ENCODE measurements at places on chromosomes 2 and 18.

DNA sequence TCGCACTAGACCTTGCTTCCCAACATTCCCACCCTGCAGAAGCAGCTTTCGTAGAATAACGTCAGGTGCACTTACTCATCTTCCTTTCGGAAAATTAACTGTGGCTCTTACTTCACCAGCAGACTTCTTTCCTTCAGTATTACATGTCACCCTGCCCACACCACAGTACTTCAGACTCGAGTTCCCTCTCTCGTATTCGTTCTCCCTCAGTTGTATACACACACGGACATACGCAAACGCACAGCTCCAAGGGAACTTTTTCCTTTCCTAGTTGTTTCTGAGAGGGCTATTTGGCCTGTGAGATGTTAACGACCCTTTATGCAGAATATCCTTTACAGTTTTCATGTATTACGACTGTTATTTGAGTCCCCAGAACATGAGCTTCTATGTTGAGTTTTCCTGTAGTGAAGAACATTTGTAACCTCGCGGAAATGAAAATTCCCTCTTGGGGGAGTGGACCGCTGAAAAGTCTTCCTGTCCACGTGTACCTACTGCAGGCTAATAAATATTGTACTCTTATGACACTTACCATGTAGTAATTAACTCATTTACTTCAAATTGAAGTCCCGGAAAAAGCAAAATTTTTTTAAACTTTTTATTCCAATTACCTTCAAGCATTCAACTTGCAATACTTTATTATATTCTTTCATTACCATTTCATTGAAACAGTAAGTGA, 908 bp downstream of the ERLEC1 start:
- DNase-seq, result no peak

GRCh38 chr2:196171946-196172345, 568 bp upstream of the STK17B start:
- DNase-seq, result no peak

DNA sequence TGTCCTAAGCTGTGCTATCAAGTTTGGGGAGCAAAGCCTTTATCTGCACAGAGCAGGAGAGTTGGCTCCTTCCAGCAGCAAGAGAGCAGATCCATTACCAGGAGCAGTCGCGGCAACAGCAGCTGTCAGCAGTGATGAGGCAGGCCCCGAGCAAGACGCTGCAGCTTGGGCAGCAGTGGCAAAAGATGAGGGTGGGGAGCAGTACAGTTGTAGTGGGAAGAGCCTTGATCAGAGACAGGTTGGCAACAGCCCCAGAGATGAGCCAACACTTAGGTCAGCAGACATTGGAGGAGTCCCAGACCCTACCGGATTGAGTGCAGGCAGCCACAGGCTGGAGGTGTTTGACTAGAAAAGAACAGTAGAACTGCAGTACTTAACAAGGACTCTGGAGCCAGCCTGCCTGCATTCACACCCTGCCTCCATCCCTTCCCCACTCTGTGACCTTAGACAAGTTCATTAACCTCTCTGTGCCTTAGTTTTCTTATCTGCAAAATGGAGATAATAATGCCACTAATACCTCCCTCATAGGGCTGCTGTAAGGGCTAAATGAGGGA, 117.1 kb upstream of the SERTAD2 start:
- no peak for DNase-seq

GRCh38 chr18:27861539-27861938, 315.4 kb downstream of the CDH2 start:
- DNase-seq, result no peak

- DNase-seq, result no peak
These were observed 1050.7 kb upstream of the NRXN1 start for GRCh38 chr2:52082646-52083045.

DNA sequence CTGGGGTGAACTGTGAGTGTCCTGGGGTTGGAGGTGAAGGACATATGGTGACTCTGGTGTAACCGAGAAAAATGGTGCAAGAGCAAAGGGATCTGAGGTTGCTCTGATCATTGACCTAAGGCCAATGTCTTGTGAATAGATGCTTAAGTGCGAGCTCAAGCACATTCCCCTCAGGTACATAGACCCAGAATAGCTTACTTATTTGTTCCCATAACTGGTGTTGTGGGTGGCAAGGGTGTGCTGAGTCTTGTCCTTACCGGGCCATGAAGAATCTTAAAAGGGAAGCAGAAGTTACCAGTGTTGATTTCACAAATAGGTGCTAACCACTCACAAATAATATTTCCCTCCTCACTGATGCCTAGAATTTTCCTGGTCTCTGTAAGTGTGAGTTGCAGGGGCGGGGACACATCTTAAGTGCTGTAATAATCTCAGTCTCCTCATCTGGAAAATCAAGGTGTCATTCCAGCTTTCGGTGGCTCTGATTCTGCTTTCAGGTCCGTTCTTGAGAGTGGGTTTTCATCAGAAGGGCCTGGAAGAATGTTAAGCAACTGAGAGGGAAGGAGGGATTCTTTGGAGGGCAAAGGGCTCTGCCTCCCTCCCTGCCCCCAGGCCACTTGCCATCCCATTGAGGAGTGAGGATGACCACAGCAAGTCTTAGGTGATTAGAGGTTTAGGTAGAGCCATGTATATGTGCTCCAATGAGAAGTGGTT, 54.9 kb downstream of the LIPG start:
- DNase-seq, result no peak

DNA sequence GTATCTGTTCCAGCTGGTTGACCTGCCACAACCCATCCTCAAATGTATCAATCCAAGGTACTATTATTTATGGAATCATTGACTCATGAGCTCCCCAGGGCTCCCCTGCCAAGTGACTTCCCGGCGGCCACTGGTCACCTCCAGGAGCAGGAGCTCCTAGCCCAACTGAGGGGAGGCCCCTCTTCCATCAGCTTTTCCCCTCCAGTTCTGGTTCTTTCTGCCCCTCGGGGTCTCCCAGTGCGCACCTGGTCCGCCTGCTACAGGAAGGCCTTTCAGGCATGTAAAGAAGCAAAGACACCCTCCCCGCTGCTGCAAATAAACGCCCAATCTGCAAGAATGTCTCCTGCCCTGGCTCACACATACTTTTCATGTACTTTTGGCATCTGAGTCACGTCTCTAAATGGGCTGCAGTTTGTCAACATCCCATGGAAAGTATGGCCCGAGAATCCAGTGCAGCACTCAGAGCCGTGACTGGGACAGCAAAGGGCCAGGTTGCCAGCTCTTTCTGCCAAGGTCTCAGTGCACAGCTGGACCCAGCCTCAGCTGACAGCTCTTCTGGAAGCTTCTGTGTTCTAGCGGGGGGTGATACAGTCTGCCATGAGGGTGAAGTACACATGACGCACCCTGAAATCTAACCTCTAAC, 41.4 kb downstream of the KLHL29 start:
- no peak for DNase-seq

GRCh38 chr18:39496986-39497385, 1931.4 kb upstream of the CELF4 start:
- DNase-seq, result no peak

- no peak for DNase-seq
These were observed 22.2 kb downstream of the TNS1 start for GRCh38 chr2:217980591-217980990.

DNA sequence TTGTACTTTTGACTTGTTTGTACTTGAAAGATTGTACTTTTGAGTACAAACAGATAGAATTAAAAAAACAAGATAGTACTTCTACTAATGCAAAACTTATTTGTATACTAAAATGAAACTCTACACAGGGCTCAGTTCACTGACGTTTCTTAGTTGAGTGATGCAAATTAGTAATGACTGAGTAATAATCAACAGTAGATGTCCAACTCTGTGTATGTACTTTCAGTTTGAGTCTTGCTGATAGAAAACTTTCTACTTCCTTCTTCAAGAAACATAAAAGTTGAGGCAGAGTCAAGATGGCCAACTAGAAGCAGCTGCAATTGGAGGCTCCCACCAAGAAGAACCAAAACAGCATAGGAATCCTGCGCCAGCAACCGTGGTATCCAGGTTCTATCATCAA, 585.0 kb downstream of the NR4A2 start:
- DNase-seq, result no peak

GRCh38 chr2:202327858-202328257, 48.3 kb upstream of the BMPR2 start:
- no peak for DNase-seq

GRCh38 chr2:101883860-101884259, 107.9 kb upstream of the IL1R2 start:
- DNase-seq, result no peak

GRCh38 chr2:204333861-204334260, 211.4 kb upstream of the PARD3B start:
- DNase-seq, result no peak

DNA sequence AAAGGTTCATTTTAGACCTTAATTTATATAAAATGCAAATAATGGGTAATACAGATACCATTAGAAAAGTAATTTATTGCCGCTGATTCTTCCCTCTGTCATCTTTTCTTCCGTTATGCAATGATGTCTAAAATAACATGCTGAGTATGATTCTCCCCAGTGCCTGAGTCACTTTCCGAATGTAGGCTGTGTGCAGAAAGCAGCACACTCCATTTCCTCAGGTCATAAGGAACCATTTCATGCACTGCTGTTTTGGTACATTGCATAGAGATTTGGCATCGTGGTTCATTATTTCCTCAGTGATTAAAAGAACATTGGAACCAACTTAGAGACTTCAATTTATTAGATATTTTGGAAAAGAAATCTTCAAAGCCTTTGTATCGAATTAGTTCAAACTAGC, 173.5 kb downstream of the CDH2 start:
- DNase-seq, result no peak

- no peak for DNase-seq
These were observed 81.4 kb downstream of the TGOLN2 start for GRCh38 chr2:85246348-85246747.

- no peak for DNase-seq
These were observed 348.9 kb upstream of the SLC39A10 start for GRCh38 chr2:195308163-195308562.

GRCh38 chr2:169525434-169525833, 15.9 kb downstream of the KLHL41 start:
- DNase-seq, result no peak

GRCh38 chr2:133705287-133705686, 137.0 kb upstream of the NCKAP5 start:
- DNase-seq, result no peak

DNA sequence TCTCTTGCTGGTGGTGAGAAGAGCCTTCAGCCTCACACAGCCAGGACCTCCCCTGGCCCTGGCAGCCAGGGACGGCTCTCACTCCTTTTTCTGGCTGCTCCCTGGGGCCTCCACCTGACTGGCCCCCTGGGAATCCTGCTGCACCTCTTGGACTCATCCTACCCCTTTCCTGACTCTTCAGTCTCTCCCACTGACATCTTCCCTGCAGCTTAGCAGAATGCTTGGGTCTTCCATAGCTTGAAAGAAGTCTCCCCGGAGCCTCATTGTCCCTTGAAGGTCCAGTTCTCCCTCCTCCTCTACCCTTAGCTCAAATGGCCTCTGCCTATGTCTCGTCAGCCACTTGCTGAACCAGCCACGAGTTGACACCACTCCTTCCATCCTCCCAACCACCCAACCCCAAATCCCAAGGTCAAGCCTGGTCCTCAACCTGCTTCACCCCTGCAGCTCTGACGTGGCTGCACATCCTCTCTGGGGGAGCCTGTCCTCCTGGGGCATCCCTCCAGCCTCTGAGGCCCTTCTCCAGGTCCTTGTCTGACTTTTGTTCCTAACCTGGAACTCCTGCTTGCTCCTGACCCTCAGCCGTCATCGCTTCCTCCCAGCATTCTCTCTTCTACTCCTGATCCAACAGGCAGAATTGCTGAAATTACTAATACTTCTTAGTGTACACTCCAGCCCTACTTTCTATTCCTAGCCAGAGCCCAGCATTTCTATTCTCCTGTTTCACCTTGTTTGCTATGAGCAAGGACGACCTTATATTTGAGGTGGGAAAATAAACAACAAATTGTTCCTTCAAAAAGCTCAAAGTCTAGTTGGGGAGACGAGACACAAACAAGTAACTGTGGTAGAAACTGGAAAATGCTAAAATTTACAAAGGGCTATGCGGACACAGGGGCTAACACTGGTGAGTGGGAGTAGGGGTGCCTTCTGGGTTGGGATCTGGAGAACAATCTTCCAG, 68.7 kb upstream of the MGAT4A start:
- DNase-seq, result no peak

DNA sequence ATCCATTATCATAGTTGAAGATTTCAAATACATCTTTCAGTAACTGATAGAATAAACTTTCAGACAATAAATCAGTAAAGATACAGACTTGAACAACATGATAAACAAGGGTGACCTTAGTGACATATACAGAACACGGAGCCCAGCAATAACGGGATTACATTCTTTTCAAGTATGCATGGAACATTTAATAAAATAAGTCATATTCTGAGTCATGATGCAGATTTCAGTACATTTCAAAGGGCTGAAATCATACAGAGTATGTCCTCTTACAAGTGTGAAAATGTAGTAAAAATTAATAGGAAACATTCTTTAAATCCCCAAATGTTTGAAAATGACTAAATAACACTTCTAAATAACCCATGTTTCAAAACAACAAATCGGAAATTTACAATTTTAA, 17.2 kb upstream of the KLHL29 start:
- DNase-seq, result no peak

GRCh38 chr18:41965634-41966255, 10.7 kb downstream of the PIK3C3 start:
- no peak for DNase-seq

DNA sequence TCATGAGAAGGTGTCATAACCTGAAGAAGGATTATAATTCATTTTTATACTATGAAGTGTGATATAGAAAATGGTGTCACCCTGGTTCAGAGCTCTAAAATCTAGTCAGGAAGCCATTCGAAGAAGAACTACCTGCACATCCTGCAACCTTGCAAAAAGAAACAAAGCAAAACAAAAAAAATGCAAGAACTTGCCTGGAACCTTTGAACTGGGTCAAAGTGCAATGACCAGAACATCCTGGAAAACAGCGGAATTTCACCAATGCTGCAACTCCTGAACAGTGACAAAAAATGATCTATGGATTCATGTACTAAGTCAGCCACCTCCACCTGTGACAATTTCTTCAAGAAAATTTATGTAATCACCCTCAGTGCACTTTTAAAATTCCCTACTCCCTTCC, 1083.3 kb upstream of the GYPC start:
- no peak for DNase-seq

- DNase-seq, result no peak
These were observed 212.1 kb downstream of the TCF4 start for GRCh38 chr18:55375930-55376329.
